NCI-H2029 treated with DMSO at 0.1 percent for 48 hours (cell line): ENCODE measurements at places on chromosomes 16 and 17.

- no peak for DNase-seq
Measured at GRCh38 chr17:6755731-6756184, at the start of gene XAF1. Gene XAF1 (plus strand): TSS chr17:6756046. CDS start chr17:6756079, 33 bp downstream.

DNA sequence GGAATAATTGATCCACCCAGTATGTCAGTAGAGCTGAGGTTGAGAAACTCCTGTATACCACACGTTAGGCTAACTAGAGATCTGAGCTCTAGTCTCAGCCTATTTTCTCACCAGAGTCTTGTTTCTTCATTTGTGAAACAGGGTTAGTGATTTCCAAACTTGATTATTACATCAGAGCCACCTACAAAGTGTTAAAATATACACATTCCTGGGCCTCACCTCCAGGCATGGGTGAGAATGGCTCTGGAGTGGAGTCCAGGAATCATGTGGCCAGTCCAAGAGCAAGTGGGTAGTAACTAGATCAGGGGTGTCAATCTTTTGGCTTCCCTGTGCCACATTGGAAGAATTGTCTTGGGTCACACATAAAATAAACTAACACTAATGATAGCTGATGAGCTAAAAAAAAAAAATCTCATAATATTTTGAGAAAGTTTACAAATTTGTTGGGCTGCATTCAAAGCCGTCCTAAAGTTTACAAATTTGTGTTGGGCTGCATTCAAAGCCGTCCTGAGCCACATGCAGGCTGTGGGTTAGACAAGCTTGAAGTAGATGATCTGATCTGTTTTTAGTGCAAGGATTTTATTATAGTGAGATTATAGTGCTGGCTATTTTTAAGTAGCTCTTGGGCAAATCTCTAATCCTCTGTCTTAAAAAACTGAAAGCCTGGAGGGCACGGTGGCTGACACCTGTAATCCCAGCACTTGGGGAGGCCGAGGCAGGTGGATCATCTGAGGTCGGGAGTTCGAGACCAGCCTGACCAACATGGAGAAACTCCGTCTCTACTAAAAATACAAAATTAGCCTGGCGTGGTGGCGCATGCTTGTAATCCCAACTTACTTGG, 20.4 kb downstream of the PRCD start:
- DNase-seq: no peak

DNA sequence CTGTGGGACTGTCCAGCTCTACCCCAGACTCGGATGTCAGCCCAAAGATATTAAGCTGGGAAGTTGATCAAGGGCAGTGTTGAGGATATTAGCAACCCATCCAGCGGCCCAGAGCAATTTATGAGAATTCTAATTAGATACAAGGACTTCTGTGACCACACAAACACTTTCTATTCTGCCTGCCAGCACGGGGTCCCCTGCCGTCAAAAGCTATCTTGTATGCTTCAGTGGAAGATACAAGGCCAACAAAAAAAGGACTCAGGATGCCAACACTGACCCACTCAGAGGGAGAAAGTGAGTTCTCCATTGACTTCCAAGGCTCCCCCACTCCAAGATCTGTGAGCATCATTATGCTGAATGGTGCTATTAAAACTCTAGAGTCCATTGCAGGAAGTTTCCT, 390.7 kb downstream of the GRIN2A start:
- DNase-seq: no peak

- no peak for DNase-seq
Measured at GRCh38 chr16:76913046-76913445, 277.9 kb upstream of the MON1B start.

DNA sequence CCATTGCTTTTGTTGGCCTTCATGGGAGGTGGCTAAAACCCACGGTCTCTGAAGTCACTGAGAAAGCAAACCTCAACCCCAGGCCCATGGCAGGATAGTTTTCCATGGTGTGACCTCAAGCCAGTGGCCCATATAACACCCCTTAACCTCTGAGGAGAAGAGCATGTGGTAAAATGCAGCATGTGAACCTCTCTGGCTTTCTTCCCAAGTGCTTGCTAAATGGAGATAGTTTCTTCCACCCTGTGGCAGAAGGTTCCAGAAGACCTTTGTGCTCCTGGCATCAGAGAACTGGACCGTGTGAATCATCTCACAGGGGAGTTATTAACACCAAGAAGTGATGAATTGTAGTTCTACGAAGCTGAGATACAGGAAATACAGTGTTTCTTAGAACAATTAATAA, 47.3 kb downstream of the MYOCD start:
- DNase-seq: no peak

- no peak for DNase-seq
Measured at GRCh38 chr17:60139438-60140285, 10.1 kb upstream of the CA4 start.

- peak; percentile 28 for DNase-seq
Measured at GRCh38 chr16:12210258-12210880, 233.8 kb downstream of the SNX29 start.

DNA sequence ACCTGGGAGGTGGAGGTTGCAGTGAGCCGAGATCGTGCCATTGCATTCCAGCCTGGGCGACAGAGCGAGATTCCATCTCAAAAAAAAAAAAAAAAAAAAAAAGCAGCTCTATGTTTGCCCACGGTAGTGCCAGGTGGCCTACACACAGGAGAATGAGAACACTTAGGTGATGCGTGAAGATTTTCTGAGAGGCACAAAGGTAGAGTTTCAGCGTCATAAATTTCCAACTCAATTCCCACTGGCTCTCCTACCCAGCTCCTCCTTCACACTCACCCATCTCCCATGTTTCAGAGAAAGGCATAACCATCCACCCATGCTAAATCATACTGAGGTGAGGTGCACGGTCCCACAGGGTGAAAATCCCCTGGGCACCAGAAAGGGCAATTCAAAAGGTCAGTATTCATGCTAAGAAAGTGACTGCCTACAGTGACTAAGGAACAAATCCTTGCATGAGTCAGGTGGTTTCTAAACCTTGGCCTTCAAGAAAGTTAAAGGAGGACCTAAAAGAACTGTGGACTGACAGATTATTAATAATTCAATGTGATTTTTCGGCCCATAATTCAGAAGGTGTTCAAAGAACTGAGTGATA, 4.8 kb downstream of the DCAKD start:
- no peak for DNase-seq

DNA sequence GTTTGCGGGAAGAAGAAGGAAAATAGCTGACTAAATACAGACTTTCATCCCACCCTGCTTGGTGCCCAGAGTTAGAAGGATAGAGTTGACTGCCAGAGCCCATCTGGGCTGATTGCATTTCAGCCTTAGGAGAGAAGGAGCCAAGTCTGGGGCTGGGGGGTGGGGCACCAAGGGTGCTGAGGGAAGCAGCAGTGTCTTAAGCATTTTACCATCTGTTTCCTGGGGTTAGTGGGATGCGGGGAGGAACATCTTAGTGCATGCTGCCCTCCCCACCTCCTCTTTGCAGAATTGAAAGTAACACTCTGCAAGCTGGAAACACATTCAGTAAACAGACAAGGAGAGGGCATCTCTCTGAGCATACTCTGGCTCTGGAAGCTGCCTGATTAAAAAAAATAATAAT, 1.5 kb upstream of the ARL5C start:
- DNase-seq: no peak

DNA sequence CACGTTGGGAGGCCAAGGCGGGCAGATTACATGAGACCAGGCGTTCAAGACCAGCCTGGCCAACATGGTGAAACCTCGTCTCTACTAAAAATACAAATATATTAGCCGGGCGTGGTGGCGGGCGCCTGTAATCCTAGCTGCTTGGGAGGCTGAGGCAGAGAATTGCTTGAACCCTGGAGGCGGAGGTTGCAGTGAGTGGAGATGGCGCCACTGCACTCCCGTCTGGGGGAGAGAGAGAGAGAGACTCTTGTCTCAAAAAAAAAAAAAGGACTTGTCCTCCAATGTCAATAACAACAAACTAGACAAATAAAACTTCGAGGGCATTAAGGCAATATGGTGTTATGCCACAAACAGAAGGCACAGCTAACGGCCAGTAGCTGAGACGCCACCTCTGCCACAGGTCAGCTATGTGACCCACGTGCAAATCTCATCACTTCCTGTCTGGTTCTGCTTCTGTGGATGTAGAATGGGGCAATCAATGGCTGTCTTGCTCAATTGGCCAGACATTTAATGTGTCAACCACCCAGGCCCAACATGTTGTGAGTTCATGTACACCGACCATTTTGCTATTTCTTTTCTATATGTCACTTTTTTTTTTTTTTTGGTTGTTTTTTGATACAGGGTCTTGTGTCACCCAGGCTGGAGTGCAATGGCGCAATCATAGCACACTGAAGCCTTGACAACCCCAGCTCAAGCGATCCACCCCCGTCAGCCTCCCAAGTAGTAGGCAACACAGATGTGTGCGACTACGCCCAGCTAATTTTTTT, 834 bp upstream of the TXNDC11 start:
- DNase-seq: no peak

GRCh38 chr17:67867591-67867990, 42.3 kb downstream of the BPTF start:
- DNase-seq: no peak

DNA sequence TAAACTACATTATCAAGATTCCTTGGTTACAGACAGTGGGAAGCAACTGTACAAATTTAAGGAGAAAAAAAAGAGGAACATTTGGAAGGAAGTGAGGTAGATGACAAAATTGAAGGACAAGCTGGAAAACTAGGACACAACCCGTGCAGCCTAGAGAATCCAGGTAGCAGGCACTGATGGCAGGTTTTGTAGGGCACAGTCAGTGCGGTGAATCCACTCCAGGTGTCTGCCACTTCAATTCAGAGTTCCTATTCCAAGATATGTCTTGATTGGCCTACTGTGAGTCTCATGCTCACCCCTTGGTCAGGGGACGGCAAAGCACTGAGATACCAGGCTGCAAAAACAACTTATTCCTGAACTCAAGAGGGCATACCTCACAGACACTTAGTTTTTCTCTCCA, 37.8 kb downstream of the TNRC6C start:
- no peak for DNase-seq

- DNase-seq: no peak
Measured at GRCh38 chr16:1877089-1877488, 5.1 kb upstream of the MEIOB start.

- DNase-seq: no peak
Measured at GRCh38 chr16:75478480-75479345, 14.2 kb upstream of the TMEM170A start.
